ENCODE measurements at places on chromosomes 13 and 19.

DNA sequence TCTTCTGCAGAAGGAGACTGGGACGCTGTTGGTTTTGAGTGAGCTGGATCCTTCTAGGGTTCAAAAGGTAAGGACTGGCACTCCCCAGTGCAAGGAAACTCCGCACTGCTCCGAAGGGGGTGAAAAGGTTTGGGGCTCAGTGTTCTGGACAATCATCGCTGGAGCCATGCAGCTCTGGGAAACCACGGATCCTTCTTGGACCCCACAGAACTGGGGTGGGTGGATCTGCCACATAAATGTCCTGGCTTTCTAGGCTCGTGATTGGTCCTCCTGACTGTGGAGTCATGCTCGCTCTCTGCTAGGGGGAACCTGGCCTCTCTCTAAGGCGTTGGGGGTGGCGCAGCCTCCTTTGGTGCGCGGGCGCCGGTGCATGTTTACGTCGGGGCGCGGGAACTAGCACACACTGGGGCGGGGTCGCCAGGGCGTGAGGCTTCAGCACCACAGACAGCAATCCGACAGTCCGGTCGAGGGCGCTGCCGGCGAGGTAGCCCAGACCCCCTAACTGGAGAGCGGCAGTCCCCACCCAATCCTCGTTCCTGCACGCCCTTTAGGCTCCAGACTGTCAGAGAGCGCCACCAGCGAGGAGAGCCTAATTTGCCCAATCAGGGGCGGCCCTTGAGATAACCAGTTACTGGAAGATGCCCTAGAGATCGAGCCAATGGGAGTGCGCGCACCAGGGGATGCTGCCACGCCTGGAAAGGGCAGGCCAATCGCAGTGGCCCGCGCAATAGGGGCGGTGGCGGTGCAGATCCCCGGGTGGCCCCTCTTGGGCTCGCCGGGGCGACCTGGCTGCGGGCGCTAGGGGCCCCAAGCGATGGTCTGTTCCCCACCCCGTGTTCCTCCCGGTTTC lies 913 bp upstream of the ELAVL3 start:
- peak; percentile 69 for DNase-seq

DNA sequence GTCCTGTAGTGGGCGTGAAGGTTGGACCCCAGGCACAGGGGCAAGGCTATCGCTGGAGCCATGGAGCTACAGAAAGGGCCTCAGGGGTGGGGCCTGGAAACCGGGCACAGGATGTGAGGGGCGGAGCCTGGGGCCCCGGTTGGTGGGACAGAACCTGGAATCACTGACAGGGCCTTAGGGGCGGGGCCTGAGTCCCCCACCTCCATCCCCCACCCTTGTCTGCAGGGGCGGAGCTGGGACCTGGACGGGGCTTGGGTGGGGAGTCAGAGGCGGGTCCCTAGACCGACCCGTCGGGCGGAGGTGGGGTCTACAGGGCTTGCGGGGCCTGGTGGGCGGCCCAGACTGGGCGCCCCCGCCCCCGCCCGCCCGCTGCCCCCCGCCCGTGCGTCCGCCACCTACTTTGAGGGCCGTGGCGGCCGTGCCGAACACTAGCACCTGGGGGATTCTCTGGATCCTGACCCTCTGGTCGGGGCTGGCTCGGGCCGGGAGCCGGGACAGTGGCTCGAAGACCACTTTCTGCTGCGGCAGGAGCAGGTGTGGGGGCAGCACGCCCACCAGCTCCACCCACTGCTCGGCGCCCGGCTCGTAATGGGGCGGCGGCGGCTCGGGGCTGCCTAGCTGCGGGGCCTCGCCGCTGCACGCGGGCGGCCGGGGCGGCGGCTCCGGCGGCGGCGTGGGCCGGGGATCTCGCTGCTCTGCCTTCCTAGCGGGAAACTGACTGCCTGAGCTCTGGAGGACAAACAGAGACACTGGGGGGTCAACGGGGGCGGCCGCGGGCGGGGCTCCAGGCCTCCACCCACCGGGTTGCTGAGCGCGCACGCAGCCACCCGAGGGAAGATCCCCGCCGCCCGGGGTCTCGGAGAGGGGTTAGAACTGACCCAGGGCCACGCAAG lies 26.3 kb downstream of the DCAF15 start:
- no peak for DNase-seq

GRCh38 chr13:51330791-51331190 lies 8.7 kb upstream of the SERPINE3 start:
- DNase-seq = no peak

GRCh38 chr13:34207872-34208271 lies 389.9 kb downstream of the RFC3 start:
- DNase-seq = no peak

DNA sequence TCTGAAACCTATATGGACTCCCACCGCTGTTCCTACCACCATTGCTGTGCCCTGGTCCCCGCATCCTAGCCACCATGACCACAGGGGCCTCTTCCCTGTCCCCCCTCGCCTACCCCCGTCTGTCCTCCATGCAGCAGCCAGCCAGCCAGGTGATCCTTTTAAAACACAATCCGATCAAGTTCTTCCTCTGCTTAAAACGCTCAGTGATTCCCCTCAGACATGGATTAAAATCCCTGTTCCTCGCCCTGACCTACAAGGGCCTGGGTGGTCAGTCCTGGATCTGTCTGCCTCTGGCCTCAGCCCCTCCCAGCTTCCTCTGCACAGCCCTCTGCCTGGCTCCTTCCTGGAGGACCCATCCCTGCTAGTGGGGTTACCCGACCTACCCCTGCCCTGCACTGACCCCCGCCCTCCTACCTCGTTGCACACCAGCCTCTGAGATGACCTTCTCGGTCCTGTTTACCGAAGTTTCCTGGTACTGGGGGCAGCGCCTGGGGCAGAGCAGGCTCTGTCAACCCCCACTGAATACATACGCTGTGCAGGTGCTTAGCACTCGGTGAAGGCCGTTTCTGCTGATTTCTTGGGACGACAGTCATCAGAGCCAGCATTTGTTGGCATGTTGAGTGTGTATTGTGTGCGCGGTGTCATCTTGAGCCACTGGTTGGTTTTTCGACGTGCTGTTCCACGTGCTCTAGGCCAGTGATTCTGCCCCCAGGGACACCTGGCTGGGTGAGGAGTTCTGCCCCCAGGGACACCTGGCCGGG lies 14.7 kb upstream of the LENG8 start:
- DNase-seq = no peak

- no peak for DNase-seq
These were observed 25.4 kb downstream of the ATP11A start for GRCh38 chr13:112715210-112715609.

DNA sequence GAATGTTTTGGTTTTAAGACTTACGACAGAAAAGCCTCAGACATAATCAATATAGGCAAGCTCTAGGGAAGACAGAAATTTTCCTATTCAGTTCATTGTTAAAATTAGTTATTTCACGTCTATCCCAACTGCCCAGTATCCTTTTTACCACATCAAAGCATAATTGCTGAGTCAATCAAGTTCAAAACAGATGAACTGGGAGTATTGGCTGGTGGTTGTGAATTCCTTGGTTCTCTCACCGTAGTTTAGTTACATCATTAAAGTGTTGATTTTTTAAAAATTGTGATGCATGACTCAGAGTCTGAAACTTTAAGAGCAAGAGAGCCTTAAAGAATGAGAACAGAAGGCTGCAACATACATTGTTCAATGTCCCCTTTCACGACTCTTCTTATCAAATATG lies 143.3 kb upstream of the FREM2 start:
- no peak for DNase-seq

DNA sequence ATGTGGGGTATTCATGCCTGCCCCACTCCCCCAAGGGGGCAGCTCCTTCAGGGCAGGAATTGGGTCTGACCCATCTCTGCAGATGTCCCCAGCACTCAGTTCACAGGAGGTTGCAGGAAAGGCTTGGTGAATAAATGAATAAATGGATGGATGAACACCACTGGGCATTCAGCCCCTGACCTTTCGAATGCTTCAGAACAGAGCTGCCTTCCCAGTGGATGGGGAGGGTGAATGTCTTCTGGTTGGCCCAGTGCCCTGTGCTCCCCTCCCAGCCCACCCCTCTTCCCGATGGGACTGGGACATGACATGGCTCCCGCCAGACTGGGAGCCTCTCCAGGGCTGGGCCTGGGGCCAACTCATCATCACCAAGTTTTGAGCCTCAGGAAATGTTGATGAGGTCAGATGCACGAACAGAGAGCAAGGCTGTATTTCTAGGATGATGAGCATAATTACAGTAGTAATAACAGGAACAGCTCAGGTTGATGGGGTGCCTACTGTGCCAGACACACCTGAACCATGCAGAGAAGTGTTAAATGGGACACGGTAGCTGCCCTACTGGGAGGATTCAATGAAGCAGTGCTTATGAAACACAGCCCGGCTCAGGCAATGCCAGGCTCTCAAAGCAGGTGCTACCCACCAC lies 25.7 kb downstream of the VRK3 start:
- DNase-seq = peak; percentile 25

All from NCI-H2081 treated with DMSO at 0.1 percent for 48 hours (cell line).